ENCODE measurements at places on chromosomes 12 and 14. TPM values are rescaled to one million over a fixed set of nuclear protein-coding genes. Genes with fewer than 3 reads are reported as not detected.

TAS2R14 gene
- total RNA-seq: 7.0 TPM

P2RX2 gene
- total RNA-seq: 0.15 TPM

DNA sequence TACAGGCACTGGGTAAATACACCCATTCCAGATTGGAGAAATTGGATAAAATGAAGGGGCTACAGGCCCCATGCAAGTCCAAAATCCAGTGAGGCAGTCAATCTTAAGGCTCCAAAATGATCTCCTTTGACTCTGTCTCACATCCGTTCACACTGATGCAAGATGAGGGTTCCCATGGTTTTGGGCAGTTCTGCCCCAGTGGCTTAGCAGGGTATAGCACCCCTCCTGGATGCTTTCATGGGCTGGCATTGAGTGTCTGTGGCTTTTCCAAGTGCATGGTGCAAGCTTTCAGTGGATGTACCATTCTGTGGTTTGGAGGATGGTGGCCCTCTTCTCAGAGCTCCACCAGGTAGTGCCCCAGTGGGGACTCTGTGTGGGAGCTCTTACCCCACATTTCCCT is 427.2 kb downstream of the TRHDE start:
- no peak for DNase-seq
- H3K4me1 ChIP-seq: no peaks in the 10 kb centered on the region
- no peak overlapping the region for H3K27ac ChIP-seq
- H3K36me3 ChIP-seq: no peaks in the 10 kb centered on the region
- no peaks in the 10 kb centered on the region for H3K27me3 ChIP-seq

- no peaks in the 10 kb centered on the region for H3K36me3 ChIP-seq
- no peaks in the 10 kb centered on the region for H3K4me1 ChIP-seq
- H3K27ac ChIP-seq: no peak overlapping the region
- H3K4me3 ChIP-seq: no peak overlapping the region
- DNase-seq: no peak
These were observed 30.6 kb upstream of the LMO3 start for GRCh38 chr12:16636435-16637055.

DNA sequence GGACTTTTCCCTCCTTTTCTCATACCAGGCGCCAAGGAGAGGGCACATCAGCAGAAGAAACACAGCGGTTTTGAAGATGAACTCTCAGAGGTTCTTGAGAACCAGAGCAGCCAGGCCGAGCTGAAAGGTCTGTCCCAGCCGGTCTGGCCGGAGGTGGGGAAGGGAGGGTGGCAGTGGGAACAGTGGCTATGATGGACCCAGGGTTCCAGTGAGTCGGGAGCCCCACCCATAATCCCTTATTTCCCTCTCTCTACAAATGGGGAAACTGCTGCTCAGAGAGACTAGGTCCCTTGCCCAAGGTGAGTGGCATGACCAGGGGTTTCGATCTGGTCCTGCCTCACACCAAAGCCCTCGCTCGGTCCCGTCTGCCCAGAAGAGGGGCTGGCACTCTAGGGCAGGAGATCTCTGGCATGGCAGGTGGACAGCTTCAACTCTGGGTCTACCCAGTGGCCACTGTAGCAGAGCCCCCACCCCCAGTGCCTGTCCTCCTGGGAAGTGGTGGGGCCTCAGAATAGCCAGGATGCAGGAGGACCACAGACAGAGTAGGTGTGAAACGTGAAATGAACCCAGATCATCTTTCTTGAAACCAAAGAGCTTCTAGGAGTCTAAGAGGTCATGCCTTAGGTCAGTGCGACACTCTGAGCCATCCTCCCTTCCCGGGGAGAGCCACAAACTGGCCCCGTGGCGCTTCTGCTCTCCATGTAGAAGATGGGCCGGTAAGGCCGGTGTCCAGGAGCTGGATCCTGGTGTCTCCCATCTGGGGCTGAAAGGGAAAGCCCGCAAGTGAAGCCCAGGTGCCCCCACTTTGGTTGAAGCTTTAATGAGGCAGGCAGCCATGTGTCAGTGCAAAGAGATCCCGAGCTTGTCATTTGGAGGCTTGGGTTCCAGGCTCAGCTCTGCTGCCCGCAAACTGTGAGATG is 7.0 kb downstream of the CHGA start:
- no peaks in the 10 kb centered on the region for H3K36me3 ChIP-seq
- H3K27me3 ChIP-seq: peaks cover 15% of the 10 kb centered on the region
- H3K27ac ChIP-seq: no peak overlapping the region
- DNase-seq: no peak
- no peak overlapping the region for H3K4me3 ChIP-seq

GRCh38 chr12:124739953-124740561 is 123.6 kb downstream of the SCARB1 start:
- no peak for DNase-seq
- H3K36me3 ChIP-seq: no peaks in the 10 kb centered on the region
- no peak overlapping the region for H3K4me3 ChIP-seq
- no peaks in the 10 kb centered on the region for H3K27me3 ChIP-seq

GRCh38 chr12:8033153-8034044 is 883 bp downstream of the FOXJ2 start:
- peaks cover 28% of the 10 kb centered on the region for H3K4me1 ChIP-seq
- no peak overlapping the region for H3K27ac ChIP-seq
- H3K4me3 ChIP-seq: peak overlapping the region; percentile 98

DNA sequence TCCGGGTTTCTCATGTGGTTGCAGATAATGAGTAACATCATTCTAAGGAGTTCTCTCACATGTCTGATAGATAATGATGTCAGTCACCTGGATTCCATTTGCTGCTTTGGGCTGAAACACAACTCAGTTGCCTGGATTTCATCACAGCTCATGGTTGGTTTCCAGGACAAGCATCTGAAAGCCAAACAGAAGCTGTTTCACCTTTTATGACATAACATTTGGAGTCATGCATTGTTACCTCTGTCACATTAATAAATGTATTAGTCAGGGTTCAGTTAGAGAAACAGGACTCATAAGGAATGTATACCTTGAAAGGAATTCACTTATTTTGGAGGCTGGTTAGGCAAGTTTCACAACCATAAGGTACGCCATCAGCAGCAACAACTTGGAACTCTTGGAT is 251.9 kb upstream of the ATXN7L3B start:
- no peaks in the 10 kb centered on the region for H3K4me1 ChIP-seq
- no peak for DNase-seq
- H3K4me3 ChIP-seq: no peak overlapping the region
- no peaks in the 10 kb centered on the region for H3K27me3 ChIP-seq
- no peak overlapping the region for H3K27ac ChIP-seq

DNA sequence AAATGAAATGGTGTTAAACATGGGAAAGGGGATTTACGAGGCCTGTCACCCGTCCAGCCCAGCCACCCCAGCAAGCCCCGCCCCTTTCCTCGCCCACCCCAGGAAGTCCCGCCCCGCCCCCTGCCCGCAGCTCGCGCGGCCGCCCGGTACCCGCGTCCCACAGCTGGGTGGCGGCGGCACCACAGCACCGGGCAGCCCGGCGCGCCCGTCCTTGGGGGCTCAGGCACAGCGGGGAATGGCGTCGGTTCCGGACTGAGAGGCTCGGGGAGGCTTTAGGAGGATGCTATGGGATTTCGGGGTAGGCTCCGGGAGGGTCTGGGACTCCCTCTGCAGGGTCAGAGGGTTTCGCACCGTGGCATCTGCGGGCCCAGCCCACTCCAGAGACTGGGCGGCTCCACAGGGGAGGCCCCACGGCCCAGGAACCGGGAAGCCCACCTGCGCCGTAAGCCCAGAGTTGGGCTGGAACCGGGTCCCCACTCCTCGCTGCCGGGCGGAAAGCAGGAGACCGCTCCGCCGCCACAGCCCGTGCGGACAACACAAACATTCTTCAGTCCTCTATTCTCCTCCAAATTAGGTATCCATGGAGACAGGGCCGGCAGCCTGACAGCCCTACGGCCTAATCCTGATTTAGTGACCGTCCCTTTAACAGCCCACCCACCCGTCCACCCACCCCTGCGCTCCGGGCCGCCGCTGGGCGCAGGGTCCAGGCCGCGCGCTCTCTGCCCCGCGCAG is 1.4 kb downstream of the FIGNL2 start:
- H3K4me1 ChIP-seq: peaks cover 32% of the 10 kb centered on the region
- H3K27me3 ChIP-seq: peaks cover 4% of the 10 kb centered on the region
- H3K36me3 ChIP-seq: no peaks in the 10 kb centered on the region
- H3K27ac ChIP-seq: peak overlapping the region; percentile 79
- peak; percentile 94 for DNase-seq
- peak overlapping the region; percentile 97 for H3K4me3 ChIP-seq

DNA sequence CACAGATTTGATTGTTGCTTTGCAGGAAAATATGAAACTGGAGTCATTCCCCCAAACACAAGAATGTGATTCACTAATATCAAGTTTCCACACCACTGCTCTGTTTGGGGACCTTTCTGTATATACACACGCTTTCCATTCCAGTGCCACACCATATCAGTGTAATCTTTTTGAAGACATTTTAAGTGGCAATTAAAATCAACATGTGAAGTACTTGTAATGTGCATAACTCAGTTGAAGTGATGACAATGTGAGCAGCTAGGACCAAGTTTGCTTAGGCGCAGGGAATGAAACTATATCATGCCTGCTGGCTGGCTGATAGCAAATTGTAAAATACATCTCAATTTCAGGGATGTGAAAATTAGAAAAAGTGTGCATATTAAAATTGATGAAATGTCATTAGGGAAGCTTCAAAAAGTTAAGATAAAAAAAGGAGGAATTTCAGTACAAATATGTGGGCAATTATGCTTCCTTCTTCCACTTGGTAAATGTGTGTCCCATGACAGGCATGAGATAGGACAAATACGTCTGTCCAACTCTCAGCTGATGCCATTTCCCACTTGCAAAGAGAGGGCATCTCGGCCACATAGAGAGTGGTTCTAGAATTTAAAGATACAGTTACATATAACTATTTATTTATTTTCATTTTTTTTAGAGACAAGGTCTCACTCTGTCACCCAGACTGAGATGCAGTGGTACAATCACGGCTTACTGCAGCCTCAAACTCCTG is 43.7 kb downstream of the HSPB8 start:
- no peaks in the 10 kb centered on the region for H3K27me3 ChIP-seq
- DNase-seq: no peak
- peaks cover 5% of the 10 kb centered on the region for H3K4me1 ChIP-seq

DNA sequence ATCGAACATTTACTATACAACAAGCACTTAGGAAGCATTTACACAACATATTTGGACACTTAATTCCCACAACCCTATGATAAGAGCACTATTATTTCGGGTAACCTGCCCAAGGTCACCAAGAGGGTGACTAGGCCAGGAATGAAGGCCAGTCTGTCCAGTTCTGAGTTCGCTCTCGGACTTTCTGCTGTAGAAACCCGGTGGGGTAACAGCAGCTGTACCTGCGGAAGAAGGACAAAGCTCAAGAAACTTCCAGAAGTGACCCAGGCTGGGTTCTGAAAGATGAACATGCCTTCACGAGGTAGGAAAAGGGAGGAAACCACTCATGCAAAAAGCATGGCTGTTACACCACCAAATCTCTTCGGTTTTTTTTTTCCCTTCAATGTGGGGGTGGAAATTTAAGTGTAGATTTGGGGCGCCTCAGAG is 10.8 kb downstream of the PLA2G1B start:
- no peak for DNase-seq
- H3K36me3 ChIP-seq: no peaks in the 10 kb centered on the region
- H3K4me3 ChIP-seq: peak overlapping the region; percentile 44
- H3K27me3 ChIP-seq: no peaks in the 10 kb centered on the region
- H3K4me1 ChIP-seq: peaks cover 6% of the 10 kb centered on the region

- DNase-seq: no peak
- no peaks in the 10 kb centered on the region for H3K4me1 ChIP-seq
- H3K36me3 ChIP-seq: no peaks in the 10 kb centered on the region
- H3K4me3 ChIP-seq: no peak overlapping the region
- no peak overlapping the region for H3K27ac ChIP-seq
These were observed 10.6 kb upstream of the NRDE2 start for GRCh38 chr14:90342327-90342726.

DNA sequence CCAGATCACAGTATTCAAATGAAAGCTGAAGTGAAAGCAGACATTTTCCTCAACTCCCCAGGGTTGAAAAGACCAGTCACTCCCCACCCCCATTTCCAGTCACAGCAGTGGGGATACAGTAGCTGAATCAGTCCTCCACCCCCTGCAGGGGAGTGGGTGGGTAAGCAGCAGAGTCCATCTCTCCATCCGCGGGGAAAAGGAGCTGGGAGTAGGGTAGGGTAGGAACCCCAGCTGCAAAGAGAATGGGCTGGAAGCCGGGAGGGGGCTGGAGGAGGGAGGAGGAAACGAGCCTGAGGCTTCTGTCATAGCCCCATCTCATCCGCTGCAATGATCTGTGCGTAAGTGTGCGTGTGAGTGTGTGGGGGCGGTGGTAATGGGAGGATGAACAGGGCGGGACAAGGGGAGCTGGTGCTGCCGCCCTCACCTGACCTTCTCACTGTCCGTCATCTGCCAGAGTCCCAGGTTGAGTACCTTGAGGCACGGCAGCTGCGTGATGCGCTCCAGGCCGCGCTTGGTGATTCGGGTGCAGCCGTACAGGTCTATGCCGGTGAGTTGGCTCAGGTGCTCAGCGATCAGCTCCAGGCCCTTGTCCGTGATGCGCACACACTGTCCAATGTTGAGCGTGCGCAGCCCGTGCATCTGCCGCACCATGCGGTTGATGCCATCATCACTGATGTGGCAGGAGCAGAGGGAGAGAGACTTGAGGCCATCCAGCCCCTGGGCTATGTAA is 1.8 kb downstream of the FBXL14 start:
- H3K27me3 ChIP-seq: peaks cover 17% of the 10 kb centered on the region
- peaks cover 41% of the 10 kb centered on the region for H3K4me1 ChIP-seq
- peak; percentile 80 for DNase-seq
- H3K4me3 ChIP-seq: peak overlapping the region; percentile 86
- H3K27ac ChIP-seq: peak overlapping the region; percentile 7

GRCh38 chr14:80959496-80959895 is 4.1 kb downstream of the TSHR start:
- H3K27me3 ChIP-seq: peaks cover 41% of the 10 kb centered on the region
- H3K36me3 ChIP-seq: no peaks in the 10 kb centered on the region
- H3K27ac ChIP-seq: no peak overlapping the region
- H3K4me1 ChIP-seq: no peaks in the 10 kb centered on the region
- H3K4me3 ChIP-seq: no peak overlapping the region

DNA sequence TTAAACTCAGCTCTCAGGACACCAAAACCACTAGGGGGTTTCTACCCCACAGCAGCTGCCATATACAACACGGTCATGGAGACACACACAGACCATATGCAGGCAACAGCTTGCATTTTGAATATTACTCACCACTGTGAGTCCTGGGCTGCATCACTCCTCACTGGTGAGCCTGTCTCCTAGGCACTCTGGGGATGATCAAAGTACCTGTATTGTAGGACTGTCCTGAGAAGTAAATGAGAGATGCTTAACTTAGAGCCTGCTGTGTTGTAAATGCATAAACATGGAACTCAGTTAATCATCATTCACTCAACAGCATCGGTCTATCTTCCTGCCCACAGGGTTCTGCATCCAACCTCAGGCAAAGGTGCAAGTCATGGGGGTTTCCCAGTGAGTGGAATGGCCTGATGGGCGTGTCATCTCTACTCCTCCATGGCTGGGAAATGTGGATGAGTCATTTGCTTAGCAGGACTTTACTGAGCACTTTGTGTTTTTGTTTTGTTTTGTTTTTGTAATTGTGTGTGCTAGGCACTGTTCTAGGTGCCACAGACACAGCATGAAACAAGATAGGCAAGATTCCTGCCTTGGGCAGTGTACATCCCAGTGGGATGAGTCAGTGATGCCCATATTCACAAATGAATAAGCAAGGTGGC is 1141.2 kb upstream of the TMEM132C start:
- peaks cover 5% of the 10 kb centered on the region for H3K4me1 ChIP-seq
- DNase-seq: no peak
- H3K27ac ChIP-seq: no peak overlapping the region
- H3K36me3 ChIP-seq: no peaks in the 10 kb centered on the region
- H3K27me3 ChIP-seq: no peaks in the 10 kb centered on the region

- H3K27me3 ChIP-seq: peaks cover 53% of the 10 kb centered on the region
- no peak overlapping the region for H3K27ac ChIP-seq
- peaks cover 29% of the 10 kb centered on the region for H3K4me1 ChIP-seq
- no peaks in the 10 kb centered on the region for H3K36me3 ChIP-seq
- peak overlapping the region; percentile 42 for H3K4me3 ChIP-seq
- peak; percentile 58 for DNase-seq
These were observed 831 bp downstream of the CRIP1 start for GRCh38 chr14:105487449-105487985.
